ENCODE measurements at places on chromosomes 2 and 18.

- H3K27ac ChIP-seq, result no peak overlapping the region
- no peak overlapping the region for H3K4me3 ChIP-seq
- H3K4me1 ChIP-seq, result no peaks in the 10 kb centered on the region
- DNase-seq, result no peak
- H3K27me3 ChIP-seq, result peaks cover 12% of the 10 kb centered on the region
- no peaks in the 10 kb centered on the region for H3K36me3 ChIP-seq
Measured at GRCh38 chr2:242075696-242076095, 206.2 kb downstream of the RTP5 start.

DNA sequence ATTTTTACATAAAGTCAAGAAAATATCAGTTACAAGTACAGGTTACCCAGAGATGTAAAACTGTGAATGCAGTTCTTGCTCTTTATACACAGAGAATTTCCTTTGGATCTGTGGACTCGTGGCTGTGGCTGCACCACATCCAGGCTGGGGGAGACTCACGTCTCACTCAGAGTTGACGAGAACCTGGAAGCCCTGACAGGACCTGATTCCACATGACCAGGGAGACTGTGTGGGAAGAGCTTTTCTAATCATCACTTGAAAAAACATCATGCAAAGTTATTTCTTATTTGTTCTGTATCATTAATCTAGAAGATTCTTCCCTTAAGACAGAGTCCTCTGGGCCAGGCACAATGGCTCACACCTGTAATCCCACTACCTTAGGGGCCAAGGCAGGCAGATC lies 1159.0 kb downstream of the RPIA start:
- no peak overlapping the region for H3K4me3 ChIP-seq
- no peaks in the 10 kb centered on the region for H3K4me1 ChIP-seq
- no peaks in the 10 kb centered on the region for H3K36me3 ChIP-seq
- H3K27me3 ChIP-seq, result no peaks in the 10 kb centered on the region
- DNase-seq, result no peak

- H3K36me3 ChIP-seq, result no peaks in the 10 kb centered on the region
- H3K4me3 ChIP-seq, result no peak overlapping the region
- H3K27me3 ChIP-seq, result no peaks in the 10 kb centered on the region
- DNase-seq, result no peak
- H3K4me1 ChIP-seq, result no peaks in the 10 kb centered on the region
- H3K27ac ChIP-seq, result no peak overlapping the region
Measured at GRCh38 chr18:76053551-76053950, 441.5 kb downstream of the ZNF516 start.

DNA sequence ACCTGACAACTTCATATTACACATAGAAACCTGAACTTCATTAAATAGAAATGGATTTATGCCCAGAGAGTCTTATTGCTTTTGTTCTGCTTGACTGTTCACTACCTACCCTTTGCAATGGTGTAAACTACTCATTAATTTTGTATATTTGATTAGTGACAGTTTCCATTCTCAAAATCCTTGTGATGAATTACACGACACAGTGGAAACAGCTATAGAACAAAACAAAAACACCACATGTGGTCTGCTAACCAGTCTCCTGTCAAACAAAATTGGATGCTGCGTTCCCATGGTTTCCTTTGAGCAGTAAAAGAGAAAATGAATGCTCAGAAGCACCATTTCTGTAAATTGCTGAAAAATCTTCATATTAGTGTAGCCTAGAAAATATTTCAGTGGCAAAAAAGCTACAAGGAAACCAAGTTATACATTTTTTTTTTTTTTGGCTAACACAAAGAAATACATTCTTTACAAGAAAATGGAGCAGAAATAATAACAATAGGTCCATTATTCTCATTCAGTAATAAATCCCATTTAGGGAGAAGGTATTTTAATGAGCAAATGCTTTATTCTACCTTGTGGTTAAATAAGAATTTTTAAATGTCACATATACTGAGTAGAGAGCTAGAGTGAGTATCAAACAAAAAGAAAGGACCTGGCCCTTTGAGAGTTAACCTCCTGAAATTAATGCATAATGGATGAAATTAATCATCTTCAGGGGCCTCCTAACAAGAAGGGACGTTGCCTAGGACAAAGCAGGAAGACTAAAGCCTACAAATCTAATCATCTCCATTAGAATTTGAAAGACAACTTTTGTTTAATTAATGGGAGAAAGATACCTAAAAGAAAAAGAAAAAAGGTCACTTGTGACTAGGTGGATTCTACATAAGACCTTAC lies 355.1 kb upstream of the ZC3H15 start:
- H3K36me3 ChIP-seq, result no peaks in the 10 kb centered on the region
- DNase-seq, result no peak
- H3K4me3 ChIP-seq, result no peak overlapping the region
- no peaks in the 10 kb centered on the region for H3K27me3 ChIP-seq
- no peak overlapping the region for H3K27ac ChIP-seq
- H3K4me1 ChIP-seq, result no peaks in the 10 kb centered on the region

DNA sequence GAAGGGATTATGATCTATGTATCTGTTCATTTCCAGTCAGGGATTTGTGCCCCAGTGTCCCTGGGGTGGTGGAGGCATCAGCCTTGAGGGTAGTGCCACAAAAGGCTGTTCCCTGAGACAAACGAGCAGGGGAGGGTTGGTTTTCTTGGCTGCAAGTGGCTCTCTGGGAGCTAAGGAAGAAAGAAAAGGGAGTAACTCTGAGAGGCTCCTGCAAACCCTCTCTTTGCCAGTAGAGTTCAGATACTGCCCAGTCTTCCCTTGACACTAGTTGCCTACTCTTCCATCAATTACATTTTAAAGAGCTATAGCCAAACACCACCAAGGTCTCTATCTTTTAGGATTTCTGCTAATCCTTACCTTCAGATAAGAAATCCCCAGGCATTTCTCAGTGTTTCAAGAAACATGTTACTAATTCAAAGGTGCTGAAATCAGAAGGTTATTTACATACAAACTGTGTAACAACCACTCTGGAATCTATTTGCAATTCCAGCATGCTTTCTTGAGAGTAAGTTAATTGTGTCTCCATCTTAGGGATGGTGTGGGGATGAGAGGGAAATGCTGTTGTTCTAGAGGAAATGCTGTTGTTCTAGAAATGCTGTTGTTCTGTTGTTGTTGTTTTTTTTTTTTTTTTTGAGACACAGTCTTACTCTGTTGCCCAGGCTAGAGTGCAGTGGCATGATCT lies 18.7 kb upstream of the KCTD1 start:
- peaks cover 13% of the 10 kb centered on the region for H3K27me3 ChIP-seq
- DNase-seq, result no peak
- H3K4me3 ChIP-seq, result no peak overlapping the region
- no peaks in the 10 kb centered on the region for H3K36me3 ChIP-seq

- peaks cover 9% of the 10 kb centered on the region for H3K36me3 ChIP-seq
- no peak overlapping the region for H3K4me3 ChIP-seq
- no peak for DNase-seq
- H3K4me1 ChIP-seq, result no peaks in the 10 kb centered on the region
Measured at GRCh38 chr18:79326413-79327198, 69.1 kb upstream of the NFATC1 start.

DNA sequence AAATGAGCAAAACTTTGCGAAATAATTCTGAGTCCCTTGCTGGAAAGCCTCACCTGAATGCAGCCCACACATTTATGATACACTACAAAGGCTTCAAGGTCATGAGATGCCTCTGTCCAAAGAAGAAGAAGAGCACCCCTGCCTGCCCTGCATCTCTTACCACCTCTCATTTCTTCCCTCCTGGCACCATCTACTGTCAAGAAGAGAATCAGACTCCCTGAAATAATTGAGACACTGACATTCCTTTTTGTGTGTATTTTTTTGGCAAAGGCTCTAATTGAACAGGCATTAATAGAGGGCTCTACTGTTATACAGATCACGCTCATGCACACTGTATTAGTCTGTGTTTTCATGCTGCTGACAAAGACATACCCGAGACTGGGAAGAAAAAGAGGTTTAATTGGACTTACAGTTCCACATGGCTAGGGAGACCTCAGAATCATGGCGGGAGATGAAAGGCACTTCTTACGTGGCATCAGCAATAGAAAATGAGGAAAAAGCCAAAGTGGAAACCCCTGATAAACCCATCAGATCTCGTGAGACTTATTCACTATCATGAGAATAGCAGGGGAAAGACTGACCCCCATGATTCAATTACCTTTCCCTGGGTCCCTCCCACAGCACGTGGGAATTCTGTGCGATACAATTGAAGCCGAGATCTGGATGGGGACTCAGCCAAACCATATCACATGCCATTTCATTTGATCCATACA lies 176.3 kb downstream of the ALPK2 start:
- no peak overlapping the region for H3K27ac ChIP-seq
- H3K36me3 ChIP-seq, result no peaks in the 10 kb centered on the region
- peaks cover 11% of the 10 kb centered on the region for H3K27me3 ChIP-seq
- no peak overlapping the region for H3K4me3 ChIP-seq
- H3K4me1 ChIP-seq, result no peaks in the 10 kb centered on the region

DNA sequence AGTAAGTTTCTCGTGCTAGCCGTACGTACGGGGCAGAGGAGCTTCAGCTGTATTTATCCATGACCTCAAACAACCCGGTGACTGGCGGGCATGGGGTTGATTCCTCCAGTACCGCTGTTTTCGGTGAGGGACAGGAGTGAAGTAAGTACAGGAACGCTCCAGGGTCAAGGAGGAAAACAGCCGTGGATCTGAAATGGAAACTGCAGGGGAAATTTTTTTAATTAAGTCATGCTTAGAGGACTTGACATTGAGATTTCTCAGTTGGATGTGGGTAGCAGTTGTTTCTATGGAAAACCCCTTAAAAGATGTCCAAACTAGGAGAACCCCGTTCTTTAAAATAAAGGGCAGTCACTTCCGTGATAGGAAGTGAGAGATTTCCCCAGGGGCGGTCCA lies 1.2 kb downstream of the RAB12 start:
- peak overlapping the region; percentile 94 for H3K4me3 ChIP-seq
- H3K4me1 ChIP-seq, result peaks cover 51% of the 10 kb centered on the region
- H3K27me3 ChIP-seq, result peaks cover 20% of the 10 kb centered on the region
- H3K27ac ChIP-seq, result peak overlapping the region; percentile 85
- no peak for DNase-seq

DNA sequence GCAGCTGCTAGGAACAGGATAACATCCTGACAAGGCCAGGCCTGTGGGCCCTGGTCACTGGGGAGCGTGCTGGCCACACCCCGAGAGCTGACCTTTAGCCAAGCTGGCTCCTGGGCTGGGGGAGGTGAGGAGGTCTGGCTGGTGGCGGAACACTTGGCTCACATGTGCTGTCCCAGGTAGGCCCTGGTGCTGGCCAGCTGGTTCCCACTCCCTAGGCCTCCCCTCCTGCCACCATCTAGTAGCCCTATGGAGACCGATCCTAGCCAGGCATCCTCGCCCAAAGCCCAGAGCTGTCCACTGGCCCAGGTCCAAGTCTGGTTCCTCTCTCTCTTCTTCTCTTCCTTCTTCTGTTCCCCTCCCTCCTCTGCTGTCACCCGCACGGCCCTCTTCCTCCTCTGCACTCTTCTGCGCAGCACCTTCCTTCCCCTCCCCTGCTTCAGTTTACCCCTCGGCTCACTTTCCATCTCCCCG lies 52.4 kb downstream of the TNS1 start:
- H3K27me3 ChIP-seq, result peaks cover 4% of the 10 kb centered on the region
- no peak for DNase-seq
- no peak overlapping the region for H3K27ac ChIP-seq
- H3K36me3 ChIP-seq, result no peaks in the 10 kb centered on the region

DNA sequence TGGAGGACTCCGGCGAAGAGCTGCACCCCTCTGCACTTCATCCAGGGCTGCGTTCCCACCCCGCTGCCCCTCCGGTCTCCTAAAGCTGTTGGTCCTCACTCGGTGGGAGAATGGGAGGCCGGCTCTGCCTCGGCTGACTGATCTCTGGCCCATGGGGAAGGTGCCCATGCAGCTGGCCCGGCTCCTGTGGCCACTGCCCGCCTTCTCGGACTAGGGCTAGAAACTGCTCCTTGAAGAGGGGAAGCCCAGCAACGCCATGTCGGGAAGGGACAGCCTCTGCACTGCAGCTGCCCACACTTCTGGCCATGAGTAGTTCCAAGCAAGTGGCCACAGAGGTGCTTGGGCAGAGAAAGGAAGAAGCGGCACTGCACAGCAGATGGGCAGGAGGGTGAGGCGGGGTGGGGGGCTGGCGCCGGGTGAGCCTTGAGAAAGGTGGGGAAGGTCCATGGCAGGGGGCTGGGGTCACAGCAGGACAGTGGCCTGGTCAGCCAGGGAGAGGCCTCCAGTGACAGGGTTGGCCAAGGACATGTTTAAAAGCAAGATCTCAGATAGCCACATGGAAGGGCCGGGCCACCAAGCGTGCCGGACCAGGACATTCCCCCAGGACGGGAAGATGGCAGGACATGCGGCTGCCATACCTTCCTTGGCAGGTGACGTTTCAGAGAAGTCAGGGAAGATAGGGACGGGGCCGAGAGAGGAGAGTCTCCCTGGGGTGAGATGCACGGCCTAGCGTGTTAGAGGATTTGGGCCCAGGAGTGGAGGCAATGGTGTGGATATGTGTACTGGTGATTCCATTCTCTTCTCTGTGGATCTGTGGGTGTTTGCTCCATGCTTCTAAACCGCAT lies 158.8 kb upstream of the HDAC4 start:
- peaks cover 3% of the 10 kb centered on the region for H3K4me1 ChIP-seq
- no peak for DNase-seq

All from activated T-helper 2 cell treated with anti-CD3 and anti-CD28 coated beads, Interferon-gamma antibody, Interleukin-2, Interleukin-4, amounts not matched to agents 10 μg/mL and 5 μg/mL and 100 μg/mL, durations not matched to agents 14 hours and 24 hours and 36 hours (primary cell).